KG1 (cell line): ENCODE measurements at places on chromosomes 1 and 21.

DNA sequence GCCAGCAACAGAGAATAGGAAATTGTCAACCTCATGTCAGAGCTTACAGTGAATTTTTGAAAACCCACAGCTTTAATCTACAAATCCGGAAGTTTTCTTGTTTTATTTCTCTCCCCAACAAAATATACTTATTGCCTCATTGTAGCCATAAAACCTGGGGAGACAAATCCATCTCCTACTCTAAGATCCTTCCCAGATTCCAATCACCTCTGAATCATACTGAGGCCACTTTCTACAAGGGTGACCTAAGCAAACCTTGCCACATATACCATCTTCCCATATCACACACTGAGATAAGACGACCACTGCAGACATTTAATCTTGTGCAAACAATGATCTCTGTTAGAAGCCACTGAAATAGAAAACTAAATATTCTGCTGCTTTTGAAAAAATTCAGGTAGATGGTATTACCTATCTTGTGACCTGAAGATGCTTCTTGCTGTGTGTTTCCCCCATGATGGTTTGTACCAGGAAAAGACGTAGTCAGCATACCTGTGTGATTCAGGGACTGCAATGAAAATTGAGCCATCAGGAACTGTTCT, 171.5 kb upstream of the DUSP10 start:
- DNase-seq = no peak

DNA sequence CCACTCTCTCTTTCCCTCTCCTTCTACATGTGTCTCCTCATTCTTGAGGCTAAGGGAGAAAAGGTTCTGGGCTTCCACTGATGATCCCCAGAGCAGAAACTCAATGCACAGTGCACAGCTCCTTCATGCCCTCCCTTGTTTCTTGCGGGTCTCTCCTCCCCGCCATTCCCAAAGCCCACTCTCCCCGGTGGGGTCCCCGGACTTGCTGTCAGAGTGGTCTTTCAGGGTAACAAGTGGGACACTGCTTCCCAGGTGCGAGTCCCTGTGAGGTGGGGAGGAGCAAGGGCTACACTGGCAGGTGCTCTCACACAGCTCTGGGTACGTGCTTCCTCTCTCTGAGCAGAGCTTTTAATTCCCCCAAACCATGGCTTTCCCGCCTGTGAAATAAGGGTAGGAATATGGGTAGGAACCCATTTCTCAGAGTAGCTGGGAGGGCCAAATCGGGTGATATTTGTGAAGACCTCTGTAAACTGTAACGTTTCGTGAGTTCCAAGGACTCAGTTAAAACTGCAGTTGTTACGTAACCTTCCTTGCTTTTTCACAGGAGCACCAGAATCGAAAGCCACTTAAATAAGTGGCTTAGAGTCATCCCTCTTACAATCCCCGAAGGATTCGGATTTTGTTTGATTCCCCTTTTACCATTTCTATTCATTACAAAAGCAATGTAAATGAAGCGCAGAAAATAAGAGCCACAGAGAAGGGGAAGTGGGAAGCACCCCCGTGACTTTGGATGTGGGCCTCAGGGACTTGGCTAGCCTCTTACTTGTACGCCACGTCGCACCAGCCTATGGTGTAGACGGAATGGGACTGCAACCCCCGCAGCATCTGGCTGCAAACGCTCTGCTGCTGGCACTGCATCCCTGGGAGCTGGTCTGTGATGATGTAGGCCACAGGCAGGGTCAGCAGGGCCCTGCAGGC, 6.2 kb downstream of the PGLYRP3 start:
- DNase-seq = no peak

DNA sequence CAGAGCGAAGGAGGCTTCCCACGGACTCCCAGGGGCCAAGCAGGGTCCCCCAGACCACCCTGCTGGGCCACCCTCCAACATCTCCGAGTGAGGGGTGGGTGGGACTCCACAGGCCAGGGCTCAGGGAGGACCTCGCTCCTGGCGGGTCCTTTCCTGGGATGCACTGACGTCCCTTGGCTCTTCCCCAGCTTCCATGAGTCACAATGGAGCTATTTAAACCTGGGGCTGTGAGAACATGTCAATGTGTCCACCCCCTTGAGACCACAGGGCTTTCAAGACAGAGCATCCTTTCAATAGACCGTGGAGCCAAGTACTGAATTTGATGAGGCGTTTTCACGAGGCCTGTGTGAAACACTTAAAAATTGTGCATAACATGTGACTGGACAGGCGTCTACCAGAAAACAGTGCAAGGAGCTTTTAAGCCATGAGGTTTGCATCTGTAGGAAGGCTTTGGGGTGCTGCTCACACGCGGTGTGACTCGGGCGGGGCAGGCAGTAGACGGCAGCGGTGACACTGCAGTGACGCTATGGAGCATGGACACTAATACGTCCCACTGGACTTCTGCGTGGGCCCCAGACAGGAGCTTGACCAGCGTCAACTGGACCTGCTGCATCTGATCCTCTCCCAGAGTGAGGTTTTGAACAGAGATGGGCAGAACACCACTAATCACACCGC, 24.1 kb upstream of the NPHP4 start:
- no peak for DNase-seq

- DNase-seq = no peak
Observed at GRCh38 chr1:78408810-78409209, 82.0 kb upstream of the PTGFR start.

- no peak for DNase-seq
Observed at GRCh38 chr1:235710687-235711086, 61.1 kb upstream of the GNG4 start.

- DNase-seq = no peak
Observed at GRCh38 chr1:15573477-15573876, 11.4 kb downstream of the AGMAT start.

- no peak for DNase-seq
Observed at GRCh38 chr1:83682132-83682531, 316.8 kb downstream of the TTLL7 start.

- DNase-seq = no peak
Observed at GRCh38 chr1:94954263-94955220, 27.6 kb upstream of the CNN3 start.

DNA sequence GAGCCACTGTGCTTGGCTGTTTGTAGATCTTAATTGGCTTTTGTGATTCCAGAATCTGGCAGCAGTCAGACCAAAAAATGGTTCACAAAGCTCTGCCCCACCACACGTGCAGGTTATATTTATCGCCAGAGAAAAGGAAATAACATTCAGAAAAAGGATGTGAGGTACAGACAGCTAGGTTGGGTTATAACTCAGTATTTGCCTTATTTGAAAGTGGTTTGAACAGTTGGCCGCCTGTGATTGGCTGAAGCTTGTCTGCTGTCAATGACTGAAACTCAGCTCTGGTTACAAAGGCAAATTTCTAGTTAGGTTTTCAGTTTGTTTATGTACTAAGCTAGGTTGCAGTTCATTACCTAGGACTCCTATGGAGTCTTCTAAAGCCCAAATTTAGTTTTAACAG, 9.6 kb downstream of the SH3BGR start:
- no peak for DNase-seq

DNA sequence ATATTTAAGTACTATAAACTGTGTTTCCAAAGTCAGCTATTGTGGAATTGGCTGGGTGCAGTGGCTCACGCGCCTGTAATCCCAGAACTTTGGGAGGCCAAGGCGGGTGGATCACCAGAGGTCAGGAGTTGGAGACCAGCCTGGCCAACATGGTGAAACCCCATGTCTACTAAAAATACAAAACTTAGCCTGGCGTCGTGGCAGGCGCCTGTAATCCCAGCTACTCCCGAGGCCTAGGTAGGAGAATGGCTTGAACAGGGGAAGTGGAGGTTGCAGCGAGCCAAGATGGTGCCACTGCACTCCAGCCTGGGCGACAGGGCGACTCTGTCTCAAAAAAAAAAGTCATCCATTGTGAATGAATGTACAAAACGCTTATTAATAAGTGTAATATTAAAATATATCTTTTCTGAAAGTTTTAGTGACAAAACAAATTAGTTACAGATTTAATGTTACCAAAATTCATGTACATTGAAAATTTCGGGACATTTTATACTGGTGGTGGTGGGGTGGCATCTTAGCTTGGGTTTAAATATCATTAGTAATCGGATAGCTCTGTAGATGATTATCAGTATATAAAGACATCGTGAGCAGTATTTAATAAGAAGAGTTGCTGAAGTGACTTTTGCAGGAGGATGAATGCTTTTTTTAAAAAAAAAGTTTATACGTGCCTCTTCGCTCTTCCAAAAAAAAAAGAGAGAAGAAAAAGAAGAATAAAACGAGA, 503 bp upstream of the SRSF11 start:
- DNase-seq = peak; percentile 1

GRCh38 chr1:23585321-23586022, 26.2 kb upstream of the ID3 start:
- DNase-seq = no peak

GRCh38 chr1:167587872-167588271, 34.3 kb upstream of the CREG1 start:
- no peak for DNase-seq

GRCh38 chr1:217471403-217471802, 159.5 kb downstream of the GPATCH2 start:
- no peak for DNase-seq

GRCh38 chr21:29817450-29817849, 122.3 kb downstream of the GRIK1 start:
- DNase-seq = no peak

DNA sequence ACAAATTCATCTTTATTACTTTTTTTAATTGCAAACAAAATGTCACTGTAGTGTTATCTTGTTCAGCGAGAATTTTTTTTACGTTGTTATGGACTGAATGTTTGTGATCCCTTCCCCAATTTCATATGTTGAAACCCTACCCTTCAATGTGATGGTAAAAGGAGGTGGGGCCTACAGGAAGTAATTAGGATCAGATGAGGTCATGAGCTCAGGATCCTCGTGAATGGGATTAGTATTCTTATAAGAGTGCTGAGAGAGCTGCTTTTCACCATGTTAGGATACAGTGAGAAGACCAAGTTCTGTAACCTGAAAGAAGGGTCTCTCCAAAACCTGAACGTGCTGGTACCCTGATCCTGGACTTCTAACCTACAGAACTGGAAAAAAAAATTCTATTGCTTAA, 646.0 kb upstream of the TMPRSS15 start:
- no peak for DNase-seq

DNA sequence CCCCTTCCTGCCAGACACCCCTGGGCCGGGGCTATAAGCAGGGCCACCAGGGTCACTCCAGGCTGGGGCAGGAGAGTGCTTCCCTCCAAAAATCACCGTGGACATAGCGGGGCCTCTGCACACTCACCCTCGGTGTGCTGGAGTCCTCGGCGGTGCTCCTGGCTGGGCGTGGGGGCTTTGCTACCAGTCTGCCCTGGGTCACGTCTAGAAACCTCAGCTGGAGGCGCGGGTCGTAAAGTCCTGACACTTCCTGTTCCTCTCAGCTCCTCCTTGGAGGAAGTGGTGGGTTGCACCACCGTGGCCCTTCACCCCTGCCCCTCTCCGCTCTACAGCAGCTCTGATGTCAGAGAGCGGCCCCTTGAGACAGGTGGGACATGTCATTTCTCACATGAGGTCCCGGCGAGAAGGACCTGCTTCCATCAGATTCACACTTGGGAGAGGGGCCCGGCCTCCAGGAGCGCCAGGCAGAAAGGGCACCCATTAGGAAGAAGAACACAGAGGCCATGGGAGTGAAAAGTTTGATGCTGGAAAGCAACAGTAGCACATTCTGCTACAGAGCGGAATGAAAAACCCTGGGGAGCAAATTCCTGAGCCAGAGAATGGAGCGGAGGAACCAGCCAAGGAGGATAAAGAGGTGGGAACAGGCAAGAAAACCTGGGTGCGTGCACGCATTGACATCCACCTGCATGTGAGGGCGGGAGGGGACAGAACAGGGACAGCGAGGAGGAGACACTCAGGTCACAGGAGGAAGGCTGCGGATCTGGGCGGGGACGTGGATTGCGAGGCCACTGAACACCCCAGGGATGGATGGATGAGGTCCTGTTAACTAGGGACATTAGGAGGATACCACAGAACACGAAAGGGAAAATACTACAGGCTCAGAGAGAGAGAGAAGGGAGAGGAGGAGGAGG, at the start of gene ITGB2:
TSS of gene ITGB2 (minus strand) at position 206 of the 911 bp plus-strand sequence. CDS start 10,117 bp downstream, outside the sequence.
- DNase-seq = peak; percentile 41

DNA sequence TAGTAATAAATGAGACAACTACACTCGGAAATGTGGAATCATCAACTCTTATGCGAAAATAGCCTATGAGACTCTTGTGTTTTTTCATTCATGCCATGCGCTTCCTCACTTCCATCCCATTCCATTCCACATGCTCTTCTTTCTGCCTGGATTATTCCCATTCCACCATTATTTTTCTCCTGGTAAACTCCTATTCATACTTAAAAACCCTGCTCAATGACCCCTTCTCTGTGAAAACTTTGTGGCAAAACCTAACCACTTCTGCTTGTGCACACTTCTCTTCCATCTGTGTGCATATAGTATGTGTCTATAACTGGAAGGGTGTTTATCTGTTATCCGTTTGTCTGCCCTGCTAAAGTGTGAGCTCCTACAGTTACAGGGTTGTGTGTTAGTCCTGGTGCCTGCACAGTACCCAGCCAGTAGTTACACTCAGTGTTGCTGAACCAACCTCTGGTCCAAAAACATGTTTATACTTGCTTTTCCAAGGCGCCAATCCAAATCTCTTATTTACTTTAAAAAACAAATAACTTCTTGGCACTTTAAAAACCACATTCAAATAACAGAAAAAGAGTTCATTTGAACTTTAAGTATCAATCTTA, 10.7 kb downstream of the EPHX1 start:
- DNase-seq = no peak

DNA sequence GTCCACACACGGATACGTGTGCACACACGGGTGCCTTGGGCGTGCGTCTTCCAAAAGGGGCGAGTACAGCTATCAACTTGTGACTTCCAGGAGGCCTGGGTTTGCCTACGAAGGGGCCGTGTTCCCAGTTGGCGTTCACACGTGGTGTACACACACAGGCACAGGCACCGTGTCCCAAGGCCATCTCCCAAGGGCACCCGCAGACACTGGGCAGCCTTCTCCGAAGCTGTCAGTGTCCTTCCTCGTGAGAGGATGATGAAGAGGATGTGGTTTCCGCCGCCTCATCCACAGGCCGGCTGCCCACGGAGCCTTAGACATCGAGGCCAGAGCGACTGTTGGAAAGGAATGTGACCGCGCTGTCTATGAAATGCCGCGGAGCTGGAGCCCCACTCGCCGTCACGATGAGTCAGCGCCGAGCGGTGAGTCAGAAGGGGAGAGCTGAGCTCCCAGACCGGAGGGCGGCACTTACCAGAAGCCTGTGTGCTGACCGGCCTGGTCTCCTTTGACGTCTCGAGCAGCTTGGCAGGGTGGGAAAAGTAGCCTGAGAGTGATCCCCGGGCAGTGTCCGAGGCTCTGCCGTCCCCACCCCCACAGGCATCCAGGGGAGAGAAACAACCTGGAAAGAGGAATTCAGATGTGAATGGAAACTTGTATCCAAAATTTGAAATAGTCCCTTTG, 141.4 kb upstream of the ARHGEF16 start:
- no peak for DNase-seq

GRCh38 chr1:233513431-233513830, 100.5 kb upstream of the KCNK1 start:
- DNase-seq = no peak

DNA sequence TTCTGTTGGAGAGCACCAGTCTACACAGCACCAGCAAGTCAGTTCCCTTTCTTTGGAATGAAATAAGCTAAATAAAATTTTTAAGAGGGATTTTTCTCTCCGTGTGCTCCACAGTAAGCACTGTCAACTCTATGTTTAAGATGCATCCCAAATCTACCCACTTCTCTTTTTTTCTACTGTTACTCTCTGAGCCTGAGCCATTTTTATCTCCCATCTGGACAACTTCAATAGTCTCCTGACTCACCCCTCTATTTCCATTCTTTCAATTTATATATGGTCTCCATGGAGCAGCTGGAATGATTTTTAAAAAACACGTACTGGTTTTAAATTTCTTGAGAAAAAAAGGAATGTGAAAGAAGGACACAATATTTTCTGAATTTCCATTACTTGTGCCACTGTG, 24.7 kb upstream of the CCT8 start:
- no peak for DNase-seq

GRCh38 chr1:55632906-55633305, 417.7 kb upstream of the USP24 start:
- DNase-seq = no peak
